ENCODE measurements at places on chromosomes 16 and 17.

DNA sequence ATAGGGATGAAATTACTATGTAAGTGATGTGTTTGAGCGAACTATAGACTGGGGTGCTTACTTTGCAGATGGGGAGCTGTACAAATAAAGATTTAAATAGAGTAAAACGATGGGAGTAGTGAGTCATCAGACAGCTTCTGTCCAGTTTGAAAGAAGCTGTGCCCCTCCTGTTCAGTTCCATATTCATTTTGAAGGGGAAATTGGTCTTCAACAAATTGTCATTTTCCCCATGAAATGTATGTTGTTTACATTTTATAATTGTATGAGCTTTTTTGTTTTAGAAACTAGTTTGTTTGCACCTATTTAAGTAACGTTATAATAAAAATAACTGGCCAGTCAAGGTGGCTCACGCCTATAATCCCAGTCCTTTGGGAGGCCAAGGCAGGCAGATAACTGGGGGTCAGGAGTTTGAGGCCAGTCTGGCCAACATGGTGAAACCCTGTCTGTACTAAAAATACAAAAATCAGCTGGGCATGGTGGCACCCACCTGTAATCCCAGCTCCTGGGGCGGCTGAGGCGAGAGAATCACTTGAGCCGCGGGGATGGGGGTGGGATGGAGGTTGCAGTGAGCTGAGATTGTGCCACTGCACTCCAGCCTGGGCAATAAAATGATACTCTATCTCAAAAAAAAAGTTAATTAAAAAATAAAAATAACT lies 20.2 kb downstream of the SEC14L1 start:
- DNase-seq = no peak

- DNase-seq = peak; percentile 64
Observed at GRCh38 chr17:40443196-40443987, at the start of gene IGFBP4. Gene IGFBP4, plus strand, starts transcription at chr17:40443450. Its CDS starts 286 bp downstream, at chr17:40443736.

- peak; percentile 48 for DNase-seq
Observed at GRCh38 chr17:82356845-82357355, 2.1 kb upstream of the TEX19 start.

DNA sequence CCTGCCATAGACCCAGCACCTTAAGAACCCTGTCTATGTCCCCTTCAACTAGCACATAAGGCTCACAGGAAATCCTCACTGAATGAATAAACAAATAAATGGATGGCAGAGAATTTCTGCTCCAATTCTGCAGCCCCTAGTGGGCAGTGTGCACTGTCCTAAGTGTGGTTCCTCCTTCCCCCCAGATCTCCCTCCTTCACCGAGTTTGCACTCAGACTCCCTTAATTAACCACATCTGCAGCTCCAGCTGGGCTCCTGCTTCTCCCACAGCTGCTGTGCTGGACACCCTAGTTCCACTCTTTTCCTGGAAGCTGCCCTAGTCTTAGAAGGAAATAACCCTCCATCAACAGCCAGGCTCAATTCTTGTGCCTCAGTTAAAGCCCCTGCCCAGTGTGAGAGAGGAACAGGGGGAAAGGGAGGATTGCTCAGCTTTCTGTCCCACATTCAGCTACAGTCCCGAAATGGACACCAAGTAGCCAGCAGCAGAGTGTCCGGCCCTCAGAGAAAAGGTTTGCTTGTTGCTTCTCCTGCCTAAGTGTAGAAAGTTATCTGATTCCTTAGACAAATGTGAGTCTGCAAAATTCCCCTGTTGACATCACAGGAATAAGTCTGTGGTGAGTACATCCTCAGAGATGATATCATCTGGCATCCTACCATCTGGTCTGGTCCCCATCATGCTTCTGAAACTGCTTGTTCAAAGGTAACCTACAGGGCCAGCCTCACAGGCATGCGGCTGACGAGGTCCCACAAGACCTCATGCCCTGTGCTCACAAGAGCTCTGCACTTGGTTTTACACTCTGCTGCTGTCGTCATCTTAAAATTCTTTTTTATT lies 12.3 kb downstream of the LRRC3C start:
- no peak for DNase-seq
